NCI-H774 (cell line): ENCODE measurements at places on chromosomes 7 and 10.
A peak's percentile ranks its signal among the peaks of the same experiment; 100 is the strongest.

- DNase-seq: no peak
Measured at GRCh38 chr10:126611303-126611702, 59.2 kb downstream of the C10orf90 start.

DNA sequence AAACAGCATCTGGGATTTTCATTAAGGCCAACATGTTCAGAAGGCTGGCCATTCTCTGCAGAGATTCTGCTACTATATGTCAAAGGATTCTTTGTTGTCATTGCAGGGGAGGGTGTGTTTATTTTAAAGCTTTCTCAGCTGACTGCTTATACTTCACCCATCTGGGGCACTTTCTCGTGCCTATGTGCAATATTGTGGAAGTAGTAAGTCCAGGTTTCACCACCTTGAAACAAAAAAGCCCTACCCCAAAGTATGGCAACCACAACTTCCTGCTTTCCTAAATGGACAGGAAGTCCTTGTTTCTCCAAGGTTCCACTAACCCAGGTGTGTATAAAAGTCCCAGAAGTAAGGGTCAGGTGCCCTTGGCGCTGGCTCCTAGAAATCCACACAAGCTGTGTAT, 58.7 kb upstream of the COL1A2 start:
- DNase-seq: no peak

- DNase-seq: no peak
Measured at GRCh38 chr10:27663621-27664020, 82.0 kb downstream of the MKX start.

DNA sequence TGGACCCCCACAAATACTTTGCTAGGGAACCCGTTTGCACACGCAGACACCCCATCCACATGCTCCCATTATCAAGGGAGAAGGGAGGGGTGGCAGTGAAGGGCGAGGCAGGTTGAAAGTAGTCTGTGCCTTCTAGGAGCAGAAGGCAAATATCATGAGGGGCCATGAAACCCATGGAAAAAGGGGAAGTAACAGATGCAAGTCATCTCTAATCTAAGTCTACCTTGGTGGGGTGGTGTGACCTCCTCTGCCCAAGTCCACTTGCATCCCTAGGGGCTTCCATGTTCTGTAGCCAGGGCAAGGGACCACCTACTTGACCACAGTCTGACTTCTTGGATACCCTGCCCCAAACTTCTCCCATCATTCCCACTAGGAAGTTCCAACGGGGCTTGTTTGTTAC, 5.5 kb downstream of the GIMAP6 start:
- no peak for DNase-seq

- no peak for DNase-seq
Measured at GRCh38 chr10:35789996-35790395, 147.9 kb upstream of the FZD8 start.

DNA sequence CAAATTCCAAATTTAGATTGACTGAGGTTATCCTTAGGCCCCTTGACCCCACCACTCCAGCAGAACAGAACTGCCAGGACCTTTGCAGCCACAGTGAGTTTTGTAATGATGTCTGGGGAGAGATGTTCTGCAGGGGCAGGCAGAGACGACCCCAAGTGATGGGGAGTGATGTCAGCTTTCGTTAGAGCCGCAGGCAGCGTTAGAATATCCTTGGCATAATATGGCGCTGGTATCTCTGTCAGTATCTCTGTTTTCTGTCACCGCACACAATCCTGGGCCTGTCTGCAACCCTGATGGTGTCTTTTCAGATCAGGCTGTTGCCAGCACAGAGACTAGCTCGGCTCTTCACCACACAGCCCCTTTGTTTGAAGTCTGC, 1083.6 kb downstream of the KCNMA1 start:
- no peak for DNase-seq

DNA sequence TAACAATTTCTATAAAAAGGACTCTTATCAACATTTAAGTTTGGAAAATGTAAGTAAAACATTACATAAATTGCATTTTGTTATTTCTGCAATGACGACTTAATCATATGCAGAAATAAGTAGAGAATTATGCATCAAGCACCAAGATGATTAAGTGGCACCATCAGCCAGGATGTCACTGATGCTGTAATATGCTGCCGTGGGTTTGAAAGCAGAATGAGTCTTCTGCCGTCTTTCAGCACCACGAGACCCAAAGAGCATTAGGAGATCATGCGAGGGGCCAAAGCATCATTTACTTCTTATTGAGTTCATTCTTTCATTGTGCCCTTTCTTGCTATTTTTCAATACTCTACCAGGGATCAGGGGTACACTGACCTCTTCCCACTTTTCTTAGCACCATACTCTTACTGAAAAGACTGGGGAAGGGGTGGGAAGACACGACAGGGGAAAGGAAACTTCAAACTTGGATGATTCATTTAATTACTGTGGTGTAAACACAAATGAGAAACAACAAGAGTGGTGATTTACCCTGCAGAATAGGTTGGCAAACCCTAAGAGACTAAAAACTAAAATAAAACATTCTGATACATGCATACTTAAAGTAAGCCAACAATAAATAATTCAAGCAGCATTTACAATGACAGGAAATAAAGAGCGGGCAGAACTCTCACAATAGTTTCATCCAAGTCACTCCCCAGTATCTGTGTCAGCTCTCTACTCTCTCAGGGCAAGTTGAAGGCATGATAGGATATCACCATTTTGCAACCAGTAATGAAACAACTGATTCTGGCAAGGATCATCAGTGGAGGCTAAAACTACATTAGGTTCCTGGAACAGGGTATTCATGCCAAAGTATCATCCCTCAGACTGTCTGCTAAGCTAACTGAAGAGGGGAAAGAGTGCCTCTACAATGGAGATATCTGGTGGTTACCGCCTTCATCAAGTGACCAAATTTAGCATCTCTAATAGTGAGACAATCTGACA, 70.8 kb downstream of the CUL2 start:
- DNase-seq: no peak

GRCh38 chr7:123522066-123522465, 12.3 kb downstream of the IQUB start:
- no peak for DNase-seq

DNA sequence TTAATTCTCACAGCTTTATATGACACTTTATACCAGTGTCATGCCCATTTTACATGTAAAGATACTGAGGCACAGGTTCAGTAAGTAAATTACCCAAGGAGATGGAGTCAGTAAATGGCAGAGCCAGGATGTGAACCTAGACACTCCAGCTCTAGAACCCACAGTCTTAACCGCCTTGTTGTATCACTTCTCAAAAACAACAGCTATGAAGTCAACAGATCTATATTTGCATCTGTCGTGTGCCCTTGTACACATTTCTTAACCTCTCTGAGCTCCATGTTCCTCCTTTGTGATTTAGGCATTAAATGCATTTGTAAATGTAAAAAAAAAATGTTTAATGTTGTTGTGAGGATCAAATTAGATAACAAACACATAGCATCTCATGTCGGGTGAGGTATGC, 716.2 kb downstream of the SUGCT start:
- DNase-seq: no peak

- peak; percentile 84 for DNase-seq
Measured at GRCh38 chr7:4460597-4460996, 221.5 kb upstream of the FOXK1 start.

- no peak for DNase-seq
Measured at GRCh38 chr7:117844678-117845077, 28.6 kb downstream of the CTTNBP2 start.

GRCh38 chr10:17432723-17433122, 21.7 kb downstream of the ST8SIA6 start:
- DNase-seq: no peak
